Osteoblast (primary cell): ENCODE measurements at places on chromosomes 12 and 14. TPM values are rescaled to one million over a fixed set of nuclear protein-coding genes. Genes with fewer than 3 reads are reported as not detected.

The MYL2 gene
- not detected in 2 replicates for total RNA-seq

The KLHL33 gene
- total RNA-seq: 0.36 and 0.59 TPM in 2 replicates

The SERPINA10 gene
- total RNA-seq: not detected in 2 replicates

The SMOC1 gene
- total RNA-seq: 25.7 and 34.8 TPM in 2 replicates

The REP15 gene
- total RNA-seq: 3.5 and 4.0 TPM in 2 replicates

The NGDN gene
- total RNA-seq: 37.4 and 49.6 TPM in 2 replicates

The ZNF410 gene
- total RNA-seq: 83.2 and 83.4 TPM in 2 replicates

The ARHGEF40 gene
- total RNA-seq: 33.3 and 35.4 TPM in 2 replicates

The NGB gene
- not detected in 2 replicates for total RNA-seq

The SLC6A12 gene
- not detected in 2 replicates for total RNA-seq

The HHIPL1 gene
- 11.2 and 12.3 TPM in 2 replicates for total RNA-seq

The RAD9B gene
- total RNA-seq: 0.36 and 0.59 TPM in 2 replicates

The EFS gene
- 9.8 and 14.1 TPM in 2 replicates for total RNA-seq

The SIX4 gene
- total RNA-seq: 14.5 and 15.6 TPM in 2 replicates

The RTL1 gene
- not detected in 2 replicates for total RNA-seq

The SLC22A17 gene
- total RNA-seq: 18.1 and 19.7 TPM in 2 replicates

The IFNG-AS1 gene
- total RNA-seq: under 0.01 and 0.29 TPM in 2 replicates

The OR11G2 gene
- not detected in 2 replicates for total RNA-seq

The GPX2 gene
- not detected in 2 replicates for total RNA-seq

The NEUROD4 gene
- not detected in 2 replicates for total RNA-seq

The IFNG gene
- total RNA-seq: not detected in 2 replicates

The CATSPERB gene
- not detected in 2 replicates for total RNA-seq

The SYT1 gene
- total RNA-seq: 0.29 TPM in 1 of 2 replicates, not detected in the other

The FOXG1 gene
- under 0.01 TPM in 1 of 2 replicates, not detected in the other for total RNA-seq

The REM2 gene
- 0.29 and 0.36 TPM in 2 replicates for total RNA-seq

The NID2 gene
- total RNA-seq: 138 and 141 TPM in 2 replicates

The SDSL gene
- 6.5 TPM in 2 replicates for total RNA-seq

The SOCS2 gene
- total RNA-seq: 32.6 and 40.7 TPM in 2 replicates

The MYF6 gene
- total RNA-seq: not detected in 2 replicates

The ERP27 gene
- total RNA-seq: not detected in 2 replicates

The PDE3A gene
- 8.0 and 14.8 TPM in 2 replicates for total RNA-seq

The MYF5 gene
- not detected in 2 replicates for total RNA-seq

The TAS2R30 gene
- 8.3 and 9.7 TPM in 2 replicates for total RNA-seq
